SK-N-MC (cell line): ENCODE measurements at places on chromosomes 3 and 15.

DNA sequence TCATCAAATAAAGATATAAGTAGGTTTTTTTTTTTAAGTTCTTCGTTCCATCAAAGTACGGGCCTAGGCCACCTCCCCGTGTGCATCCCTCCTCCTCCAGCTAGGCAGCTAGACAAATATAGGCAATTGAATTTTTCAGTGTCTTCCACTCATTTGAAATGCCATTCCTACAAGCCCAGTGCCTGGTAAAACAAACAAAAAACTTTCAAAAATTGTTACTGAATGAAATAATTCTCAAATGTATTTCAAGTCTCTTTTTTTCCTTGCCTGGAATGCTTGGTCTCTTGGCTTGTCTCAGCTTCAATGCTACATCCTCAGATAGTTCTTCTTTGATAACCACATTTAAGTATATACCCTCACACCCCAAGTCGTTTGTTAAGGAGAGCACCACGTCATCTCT lies 3.8 kb downstream of the EIF2AK4 start:
- no peak for DNase-seq

DNA sequence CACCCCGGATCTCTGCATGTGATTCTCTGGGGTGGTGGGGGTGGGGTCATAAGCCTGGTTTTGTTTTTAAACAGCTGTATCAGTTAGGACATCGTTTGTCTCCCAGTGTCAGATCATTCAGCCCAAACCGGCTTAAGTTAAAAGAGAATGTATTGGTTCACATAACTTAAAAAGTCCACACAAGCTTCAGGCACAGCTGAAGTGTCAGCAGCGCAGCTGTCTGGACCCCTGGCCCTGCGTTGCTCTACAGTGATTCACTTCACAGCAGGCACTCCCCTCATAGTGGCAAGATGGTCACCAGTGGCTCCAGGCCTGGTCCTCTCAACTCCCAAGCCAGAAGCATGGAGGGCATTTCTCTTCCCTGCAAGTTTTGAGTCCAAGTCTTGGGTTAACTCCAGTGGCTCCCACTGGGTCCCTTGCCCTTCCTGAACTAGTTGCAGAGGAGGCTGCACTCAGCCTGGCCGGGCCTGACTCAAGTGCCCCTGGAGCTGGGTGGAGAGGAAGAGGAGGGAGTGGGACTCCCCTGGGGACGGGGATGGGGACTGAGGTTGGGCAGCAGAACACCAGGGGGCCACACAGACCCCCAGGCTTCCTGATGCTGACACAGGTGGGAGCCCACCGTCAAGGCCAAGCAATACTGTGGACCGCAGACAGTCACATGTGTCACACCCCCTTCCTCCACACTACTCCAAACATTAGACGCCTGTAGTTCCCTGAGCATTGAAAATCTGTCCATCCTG lies 28.9 kb upstream of the GP9 start:
- DNase-seq: no peak

DNA sequence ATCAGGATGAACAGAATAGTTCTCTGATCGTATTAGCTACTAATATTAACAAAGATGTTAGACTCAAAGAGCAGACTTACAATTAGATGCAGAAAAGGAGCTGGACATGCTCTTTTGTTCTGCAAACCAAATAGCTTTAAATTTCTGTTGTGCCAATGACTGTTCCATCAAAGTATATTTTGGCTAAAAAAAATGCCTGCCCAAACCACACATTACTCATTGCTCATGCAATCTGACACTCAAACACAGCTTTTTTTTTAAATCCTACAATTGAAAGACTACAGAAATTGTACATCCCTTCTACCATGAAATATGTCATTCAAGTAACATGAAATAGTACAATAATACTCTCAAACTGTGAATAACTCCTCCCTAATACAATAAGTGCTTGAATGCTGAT lies 48.6 kb downstream of the SHOX2 start:
- DNase-seq: no peak

GRCh38 chr3:177429771-177430170 lies 232.5 kb upstream of the TBL1XR1 start:
- DNase-seq: no peak

DNA sequence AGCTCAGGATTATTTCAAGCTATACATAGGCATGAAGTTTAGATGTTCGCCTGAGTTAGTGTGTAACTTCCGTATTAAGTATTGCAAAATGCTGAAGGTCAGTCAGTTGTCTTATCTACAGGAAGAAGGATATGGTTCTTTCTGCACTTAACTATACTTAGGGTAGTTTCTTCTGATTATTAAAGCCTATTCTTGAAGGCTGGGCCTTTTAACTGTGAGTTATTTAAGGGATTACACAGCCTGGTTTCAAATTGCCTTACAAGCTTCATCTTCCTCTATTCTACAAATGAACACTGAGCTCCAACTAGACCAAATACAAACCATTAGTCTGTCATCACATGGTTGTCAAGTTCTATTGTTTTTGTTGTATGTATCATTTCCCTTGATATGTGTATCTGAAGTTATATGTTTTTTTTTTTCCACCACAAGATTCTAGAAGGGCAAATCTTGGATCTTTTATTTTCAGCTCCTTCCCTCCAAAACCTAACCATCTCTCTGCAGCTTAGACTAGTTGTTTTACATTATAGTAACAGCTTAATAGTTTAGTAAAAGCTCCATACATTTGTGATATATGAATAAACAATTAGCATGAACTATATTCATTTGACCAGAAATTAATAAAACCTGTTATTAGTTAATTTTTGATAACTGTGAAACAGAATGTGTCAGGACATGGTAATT lies 272.9 kb upstream of the KCNMB2 start:
- no peak for DNase-seq

GRCh38 chr3:169383770-169384169 lies 279.7 kb downstream of the MECOM start:
- no peak for DNase-seq

GRCh38 chr15:48653913-48654670 lies 8.6 kb upstream of the FBN1 start:
- no peak for DNase-seq

DNA sequence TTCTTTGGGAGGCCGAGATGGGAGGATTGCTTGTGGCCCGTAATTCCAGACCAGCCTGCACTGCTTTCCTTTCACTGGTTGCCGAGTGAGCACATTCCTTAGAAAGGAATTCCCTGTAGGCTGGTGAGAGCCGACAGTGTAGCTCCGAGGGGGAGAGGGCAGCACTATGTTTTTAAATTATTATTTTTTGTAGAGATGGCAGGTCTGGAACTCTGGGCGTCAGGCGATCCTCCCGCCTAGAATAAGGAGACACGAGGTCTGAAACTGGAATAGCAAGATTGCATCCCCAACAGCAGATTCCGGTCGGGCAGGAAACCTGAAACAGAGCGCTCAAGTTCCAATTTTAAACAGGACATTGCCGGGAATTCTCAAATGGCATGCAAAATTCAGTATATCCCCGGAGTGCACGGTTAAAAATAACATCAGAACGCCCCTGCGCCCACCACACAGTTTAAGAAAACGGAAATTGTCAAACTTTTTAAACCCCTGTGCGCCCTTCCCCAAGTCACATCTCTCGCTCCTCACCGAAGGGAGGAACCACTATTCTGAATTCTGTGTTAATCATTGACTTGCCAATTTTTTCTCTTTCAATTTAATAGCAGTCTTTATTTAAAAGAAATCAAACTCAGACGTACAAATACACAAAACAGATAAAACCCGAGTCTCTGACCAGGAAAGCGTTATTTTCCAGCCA lies 643 bp upstream of the RNU5B-1 start:
- peak; percentile 34 for DNase-seq

GRCh38 chr3:5389057-5389456 lies 201.6 kb downstream of the EDEM1 start:
- DNase-seq: no peak

GRCh38 chr3:114460459-114460858 lies 166.6 kb downstream of the TIGIT start:
- DNase-seq: no peak

GRCh38 chr15:67884514-67885174 lies 44.8 kb upstream of the RNU6-1 start:
- DNase-seq: no peak

GRCh38 chr15:74540161-74540760 lies 759 bp upstream of the ARID3B start:
- no peak for DNase-seq

DNA sequence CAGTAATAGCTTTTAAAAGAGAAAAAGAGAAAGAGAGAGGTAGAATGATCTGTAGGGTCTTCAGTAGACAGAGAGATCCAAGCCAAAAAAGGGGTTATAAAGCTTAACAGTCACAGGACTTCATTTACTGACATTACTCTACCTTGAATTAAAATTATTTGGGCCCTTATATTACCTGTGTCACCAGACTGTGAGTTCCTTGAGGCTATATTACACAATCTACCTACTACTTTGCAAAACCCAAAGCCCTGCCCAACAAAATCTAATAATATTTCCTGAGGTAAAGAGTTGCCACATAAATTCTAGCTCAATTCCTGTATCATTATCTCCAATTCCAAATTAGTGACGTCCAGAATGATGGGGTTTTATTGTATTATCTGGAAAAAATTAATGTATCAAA lies 1.9 kb downstream of the UBR1 start:
- DNase-seq: no peak

DNA sequence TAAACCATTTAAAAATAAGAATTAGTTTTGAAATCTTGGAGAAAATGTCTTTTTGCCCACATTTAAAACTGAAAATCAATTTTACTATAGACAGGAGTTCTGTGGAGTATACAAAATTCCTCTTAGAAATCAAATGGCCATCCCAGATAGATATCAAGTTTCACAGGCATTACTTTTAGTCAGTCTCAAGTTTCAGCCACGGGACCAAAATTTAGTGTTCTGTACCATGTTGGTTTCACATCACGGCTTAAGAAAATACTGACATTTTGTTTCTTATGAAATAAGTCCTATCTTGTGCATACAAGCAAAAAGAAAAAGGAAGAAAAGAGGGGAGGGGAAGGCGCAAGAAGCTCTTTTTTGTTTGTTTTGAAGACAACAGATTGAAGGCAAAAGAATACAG lies 45.7 kb downstream of the EIF2AK4 start:
- DNase-seq: no peak

DNA sequence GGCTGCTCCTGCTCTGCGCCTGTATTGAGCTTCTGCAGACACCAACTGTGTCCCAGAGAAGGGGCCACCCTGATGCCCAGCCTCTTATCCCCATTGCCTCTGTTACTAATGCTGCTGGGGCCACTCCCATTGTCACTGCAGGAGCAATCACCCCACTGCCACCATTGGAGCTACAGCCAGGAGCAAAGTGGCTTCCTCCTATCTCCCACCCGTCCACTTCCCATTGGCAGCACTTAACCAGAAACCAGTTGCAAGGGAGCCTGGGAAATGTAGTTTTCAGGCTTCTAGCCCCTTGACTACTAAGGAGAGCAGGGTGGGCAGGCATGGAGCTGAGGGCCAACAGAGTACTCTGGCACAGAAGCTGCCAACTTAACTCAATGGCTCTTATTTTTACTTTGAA lies 55.9 kb upstream of the KLF13 start:
- DNase-seq: no peak

DNA sequence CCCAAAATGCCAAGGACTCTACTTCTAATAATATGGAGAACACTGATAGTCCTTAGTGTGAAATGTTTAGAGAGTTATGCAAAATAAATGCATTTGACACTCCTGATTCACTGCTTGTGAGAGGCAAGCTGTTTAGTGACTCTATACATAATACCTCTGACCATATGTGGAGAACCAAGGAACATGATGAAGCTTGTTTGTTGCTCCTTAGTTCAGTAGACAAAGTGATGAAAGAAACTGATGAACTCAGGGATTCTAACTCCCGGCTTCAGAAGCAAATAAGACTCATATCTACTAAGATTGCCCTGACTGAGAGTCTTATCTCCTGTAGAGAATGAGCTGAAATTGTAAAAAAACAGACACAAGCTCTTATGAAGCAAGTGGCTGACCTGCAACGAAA lies 41.3 kb downstream of the PEX5L start:
- DNase-seq: no peak

- no peak for DNase-seq
Measured at GRCh38 chr3:31077021-31077601, 182.7 kb upstream of the GADL1 start.

DNA sequence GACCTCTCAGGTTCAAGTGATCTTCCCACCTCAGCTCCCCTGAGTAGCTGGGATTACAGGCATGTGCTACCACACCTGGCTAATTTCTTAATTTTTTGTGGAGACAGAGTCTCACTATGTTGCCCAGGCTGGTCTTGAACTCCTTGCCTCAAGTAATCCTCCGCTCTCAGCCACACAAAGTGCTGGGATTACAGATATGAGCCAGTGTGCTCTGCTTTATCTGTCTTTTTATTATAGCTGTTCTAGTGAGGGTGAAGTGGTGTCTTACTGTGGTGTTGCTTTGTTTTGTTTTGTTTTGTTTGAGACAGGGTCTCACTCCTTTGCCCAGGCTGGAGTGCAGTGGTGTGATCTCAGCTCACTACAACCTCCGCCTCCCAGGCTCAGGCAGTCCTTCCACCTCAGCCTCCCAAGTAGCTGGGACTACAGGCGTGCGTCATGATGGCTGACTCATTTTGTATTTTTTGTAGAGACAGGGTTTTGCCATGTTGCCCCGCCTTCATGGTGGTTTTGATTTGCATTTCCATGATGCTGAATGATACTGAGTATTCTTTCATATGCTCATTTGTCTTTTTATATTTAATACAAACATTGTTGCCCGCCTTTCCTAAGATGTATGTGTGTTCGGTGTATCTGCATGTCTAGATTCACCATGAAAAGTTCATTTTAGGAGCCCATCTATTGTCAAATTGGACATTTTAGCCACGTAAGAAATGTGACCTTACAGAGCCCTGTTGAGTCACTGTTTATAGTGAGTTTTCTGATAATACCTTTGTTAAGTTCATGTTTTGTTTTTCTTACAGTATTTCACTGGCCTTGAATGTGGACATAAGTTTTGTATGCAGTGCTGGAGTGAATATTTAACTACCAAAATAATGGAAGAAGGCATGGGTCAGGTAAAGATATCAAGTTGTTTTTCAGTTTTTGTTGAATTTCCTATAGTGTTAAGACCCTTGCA lies 80.6 kb downstream of the ARIH1 start:
- no peak for DNase-seq

GRCh38 chr3:170868577-170869238 lies 1.3 kb downstream of the RPL22L1 start:
- no peak for DNase-seq

GRCh38 chr3:142019794-142020320 lies 129.5 kb downstream of the TFDP2 start:
- no peak for DNase-seq

GRCh38 chr3:109982201-109982600 lies 644.9 kb upstream of the DPPA4 start:
- no peak for DNase-seq

GRCh38 chr3:172313671-172314070 lies 134.6 kb downstream of the GHSR start:
- no peak for DNase-seq

- no peak for DNase-seq
Measured at GRCh38 chr3:80696280-80696679, 928.5 kb upstream of the ROBO1 start.

GRCh38 chr3:134652409-134652831 lies 1.6 kb upstream of the KY start:
- no peak for DNase-seq

DNA sequence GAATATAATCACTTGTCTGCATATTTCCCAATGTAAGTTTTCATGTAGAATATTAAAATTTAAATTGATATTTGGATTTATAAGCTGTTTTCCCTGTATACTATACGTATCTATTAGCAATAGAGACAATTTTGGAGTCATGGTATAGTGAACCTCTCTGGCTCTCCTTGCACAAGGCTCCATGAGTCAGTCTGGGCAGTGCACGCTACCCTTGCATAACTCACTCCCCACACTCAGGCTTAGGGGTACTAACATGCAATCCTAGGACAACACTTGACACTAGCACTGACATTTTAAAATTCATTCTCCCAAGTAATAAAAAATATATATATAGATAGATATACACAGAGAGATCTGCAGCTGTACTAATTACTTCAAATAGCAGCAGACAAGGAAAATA lies 39.2 kb downstream of the SLC24A1 start:
- DNase-seq: no peak
